ENCODE measurements at places on chromosomes 7 and 10. TPM values are rescaled to one million over a fixed set of nuclear protein-coding genes. Genes with fewer than 3 reads are reported as not detected.

Gene GDF10
- total RNA-seq = 0.19 TPM

Gene PRPS1L1
- total RNA-seq = not detected

Gene DPYSL4
- not detected for total RNA-seq

Gene TEX47
- not detected for total RNA-seq

Gene SYCE1
- 1.3 TPM for total RNA-seq

Gene TUBB8
- not detected for total RNA-seq

Gene HECW1
- total RNA-seq = not detected

DNA sequence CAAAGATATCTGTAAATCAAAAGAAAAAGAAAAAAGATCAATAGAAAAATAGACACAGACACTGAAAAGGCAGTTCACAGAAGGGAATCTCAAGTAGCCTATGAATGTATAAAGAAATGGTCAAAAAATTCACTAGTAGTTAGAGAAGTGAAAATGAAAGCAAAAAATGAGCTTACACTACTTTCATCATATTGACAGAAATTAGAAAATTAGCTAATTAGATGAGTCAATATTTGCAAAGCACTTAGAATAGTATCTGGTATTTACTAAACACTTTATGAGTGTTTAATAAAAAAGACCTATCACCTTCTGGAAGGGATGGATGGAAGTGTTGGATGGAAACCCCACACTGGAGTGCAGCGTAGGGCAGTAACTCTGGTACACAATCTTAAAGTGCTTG lies 1.7 kb upstream of the CFAP58 start:
- DNase-seq = no peak
- H3K36me3 ChIP-seq = no peaks in the 10 kb centered on the region
- H3K4me1 ChIP-seq = peaks cover 40% of the 10 kb centered on the region
- no peaks in the 10 kb centered on the region for H3K27me3 ChIP-seq
- peak overlapping the region; percentile 88 for H3K27ac ChIP-seq
- no peak overlapping the region for H3K4me3 ChIP-seq

DNA sequence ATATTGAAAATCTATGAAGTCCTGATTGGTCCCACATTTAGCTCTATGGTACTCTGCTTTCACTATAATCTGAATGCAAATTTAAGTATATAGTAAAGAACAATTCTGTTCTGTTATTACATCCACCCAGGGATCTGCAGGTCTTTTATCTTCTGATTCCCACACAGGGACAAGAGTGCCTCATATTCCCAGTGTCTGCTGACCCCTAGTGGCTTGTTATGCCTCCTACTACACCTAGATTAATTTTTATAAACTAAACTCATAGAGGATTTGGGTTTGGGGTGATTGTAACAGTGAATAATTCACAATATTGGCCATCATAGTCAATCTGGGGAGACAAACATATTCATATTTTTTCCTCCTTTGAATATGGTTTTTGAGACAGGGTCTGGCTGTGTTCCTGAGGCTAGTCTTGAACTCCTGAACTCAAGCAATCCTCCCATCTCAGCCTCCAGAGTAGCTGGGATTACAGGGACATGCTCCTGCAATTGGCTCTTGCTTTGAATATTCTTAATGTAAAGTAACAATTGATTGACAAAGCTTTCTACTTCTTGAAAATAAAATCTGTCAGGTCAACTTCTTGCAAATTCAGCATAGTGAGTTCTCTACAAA lies 282.1 kb downstream of the KCND2 start:
- H3K27me3 ChIP-seq = no peaks in the 10 kb centered on the region
- H3K36me3 ChIP-seq = no peaks in the 10 kb centered on the region
- H3K4me1 ChIP-seq = no peaks in the 10 kb centered on the region
- H3K4me3 ChIP-seq = no peak overlapping the region
- DNase-seq = no peak

DNA sequence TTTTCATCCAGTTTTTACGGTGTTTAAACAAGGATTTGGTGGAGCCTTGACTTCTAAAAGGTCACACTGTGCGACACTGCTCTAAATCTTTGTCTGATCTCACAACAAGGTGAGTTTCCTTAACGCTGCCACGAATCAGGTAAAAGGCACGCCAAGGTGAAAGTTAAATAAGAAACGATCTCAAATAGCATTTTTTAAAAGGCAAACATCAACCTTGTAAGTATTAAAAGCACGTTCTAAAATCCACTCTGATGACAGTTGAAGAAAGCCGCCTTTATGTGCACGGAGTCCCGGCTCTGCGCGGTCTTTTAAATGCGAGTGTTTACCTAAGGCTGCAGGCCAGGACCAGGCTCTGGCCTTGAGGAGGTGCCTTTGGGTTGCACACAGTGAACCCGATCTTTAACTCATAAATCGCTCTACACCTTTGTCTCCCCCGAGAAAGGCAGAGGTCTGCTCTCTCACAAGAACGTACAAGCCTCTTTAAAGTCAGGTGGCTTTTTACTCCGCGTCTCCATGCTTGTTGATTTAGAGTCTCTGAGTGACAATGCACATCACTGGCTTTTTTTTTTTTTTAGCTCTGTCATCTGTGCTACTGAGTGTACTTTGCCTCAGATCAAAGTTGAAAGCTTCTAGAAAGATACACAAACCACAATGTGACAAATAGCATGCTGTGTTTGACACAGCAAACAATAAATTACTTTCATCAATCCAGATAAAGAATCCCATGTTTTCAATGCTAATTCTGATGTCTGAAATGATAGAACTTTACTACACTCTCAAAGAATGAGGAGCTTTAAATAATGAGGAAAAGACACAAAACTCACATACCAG lies 25.9 kb upstream of the RNF32 start:
- no peak overlapping the region for H3K4me3 ChIP-seq
- H3K27ac ChIP-seq = no peak overlapping the region
- H3K27me3 ChIP-seq = peaks cover 12% of the 10 kb centered on the region
- DNase-seq = no peak

GRCh38 chr10:61815496-61815895 lies 86.0 kb upstream of the ARID5B start:
- no peaks in the 10 kb centered on the region for H3K27me3 ChIP-seq
- no peaks in the 10 kb centered on the region for H3K4me1 ChIP-seq
- DNase-seq = no peak
- no peaks in the 10 kb centered on the region for H3K36me3 ChIP-seq

DNA sequence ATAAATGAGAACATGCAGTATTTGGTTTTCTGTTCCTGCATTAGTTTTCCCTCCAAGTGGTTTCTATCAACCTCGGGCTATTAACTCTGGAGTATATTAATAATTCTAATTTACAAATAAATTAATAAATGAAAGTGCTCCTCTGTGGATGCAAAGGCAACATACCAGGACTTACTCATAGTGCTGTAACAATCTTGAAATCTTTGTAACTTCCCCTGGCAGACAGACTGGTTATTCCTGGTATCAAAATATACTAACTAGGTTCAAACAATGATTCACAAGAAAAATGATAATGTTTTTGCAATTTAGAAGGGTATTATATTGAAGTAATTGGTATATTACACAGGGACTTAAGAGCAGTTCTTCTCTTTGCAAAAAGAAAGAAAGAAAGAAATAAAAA lies 177.2 kb downstream of the FANK1 start:
- no peak overlapping the region for H3K27ac ChIP-seq
- H3K4me1 ChIP-seq = no peaks in the 10 kb centered on the region
- no peak overlapping the region for H3K4me3 ChIP-seq
- H3K27me3 ChIP-seq = no peaks in the 10 kb centered on the region
- no peak for DNase-seq

DNA sequence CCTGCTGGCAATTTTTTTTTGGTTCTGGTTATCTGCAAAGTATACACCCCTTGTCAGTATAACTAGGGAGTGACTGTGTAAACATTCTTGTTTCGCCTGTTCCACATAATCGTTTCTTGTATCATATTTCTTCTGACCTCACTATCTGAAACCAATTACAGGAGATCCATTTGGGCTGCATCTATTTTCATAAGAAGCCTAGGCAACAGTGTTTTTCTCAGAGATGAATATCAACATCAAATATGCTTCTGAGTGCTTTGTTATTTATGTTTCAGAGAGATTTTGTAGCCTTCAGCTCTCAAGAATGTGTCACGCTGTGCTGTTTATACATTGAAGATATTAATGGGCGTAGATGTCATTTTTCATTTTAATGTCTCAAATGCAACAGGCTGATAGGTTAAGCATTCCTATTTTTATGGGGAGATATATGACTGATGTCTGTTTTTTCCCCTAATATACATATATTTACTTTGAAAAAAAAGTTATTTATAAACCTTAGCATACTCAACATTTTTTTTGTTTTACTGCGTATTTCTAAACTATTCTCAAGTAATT lies 115.5 kb downstream of the FOXP2 start:
- H3K36me3 ChIP-seq = no peaks in the 10 kb centered on the region
- H3K4me1 ChIP-seq = no peaks in the 10 kb centered on the region
- H3K27me3 ChIP-seq = no peaks in the 10 kb centered on the region

GRCh38 chr10:2949948-2950354 lies 117.4 kb upstream of the PFKP start:
- no peak overlapping the region for H3K4me3 ChIP-seq
- peaks cover 25% of the 10 kb centered on the region for H3K27me3 ChIP-seq
- no peak overlapping the region for H3K27ac ChIP-seq
- DNase-seq = no peak

DNA sequence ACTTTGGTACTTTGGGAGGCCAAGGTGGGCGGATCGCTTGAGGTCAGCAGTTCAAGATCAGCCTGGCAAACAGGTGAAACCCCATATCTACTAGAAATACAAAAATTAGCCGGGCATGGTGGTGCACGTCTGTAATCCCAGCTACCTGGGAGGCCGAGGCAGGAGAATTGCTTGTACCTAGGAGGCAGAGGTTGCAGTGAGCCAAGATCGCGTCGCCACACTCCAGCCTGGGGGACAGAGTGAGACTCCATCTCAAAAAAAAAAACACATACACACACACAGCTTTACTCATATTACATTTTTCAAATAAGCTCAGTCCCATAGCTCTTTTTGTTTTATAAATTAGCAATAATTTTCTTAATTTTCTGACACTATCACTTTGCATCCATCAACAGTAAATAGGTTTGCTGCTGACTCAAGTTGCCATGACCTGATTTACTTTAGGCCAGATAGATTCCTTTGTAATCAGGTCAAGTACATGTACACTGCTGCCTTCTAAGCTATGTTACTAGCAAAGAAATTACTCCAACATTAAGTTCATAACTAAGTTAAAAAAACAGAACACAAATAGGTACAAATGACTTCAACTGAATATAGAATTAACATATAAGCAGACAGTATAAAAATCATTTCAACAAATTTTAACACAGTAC lies 31.5 kb downstream of the WAPL start:
- H3K36me3 ChIP-seq = no peaks in the 10 kb centered on the region
- H3K27me3 ChIP-seq = no peaks in the 10 kb centered on the region
- H3K27ac ChIP-seq = no peak overlapping the region
- DNase-seq = no peak

- H3K4me3 ChIP-seq = no peak overlapping the region
- no peaks in the 10 kb centered on the region for H3K27me3 ChIP-seq
- DNase-seq = no peak
- peak overlapping the region; percentile 95 for H3K27ac ChIP-seq
These were observed 56.5 kb upstream of the KDM7A start for GRCh38 chr7:140232957-140233917.

DNA sequence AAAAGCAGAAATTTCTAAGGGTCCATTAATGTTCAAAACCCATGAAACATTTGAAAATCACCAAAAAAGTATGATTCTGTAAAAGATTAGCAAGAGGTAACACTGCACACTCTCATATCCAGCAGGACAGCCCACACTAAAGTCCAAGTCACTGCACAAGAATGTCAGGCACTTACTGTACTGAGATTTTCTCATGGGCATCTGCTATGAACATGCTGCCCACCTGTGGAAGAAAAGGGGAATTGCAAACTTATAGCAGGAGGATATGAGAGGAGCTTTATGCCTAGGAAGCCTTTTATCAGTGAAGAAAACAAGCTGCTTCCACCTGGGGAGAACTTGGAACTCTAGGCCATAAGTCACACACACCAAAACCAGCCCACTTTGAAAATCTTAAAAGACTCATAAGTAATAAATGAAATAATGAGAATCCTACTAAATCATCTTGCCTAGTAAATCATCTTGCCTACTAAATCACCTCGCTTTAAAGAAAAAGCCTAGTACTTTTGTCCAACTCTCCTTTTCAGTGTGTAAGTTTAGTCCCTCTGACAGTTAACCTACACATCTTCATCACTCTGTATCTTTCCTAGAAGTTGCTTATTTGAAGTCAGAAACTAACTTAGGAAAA lies 46.1 kb downstream of the ARMH3 start:
- H3K4me1 ChIP-seq = peaks cover 28% of the 10 kb centered on the region
- H3K27me3 ChIP-seq = no peaks in the 10 kb centered on the region
- peak overlapping the region; percentile 26 for H3K27ac ChIP-seq
- H3K4me3 ChIP-seq = no peak overlapping the region
- no peak for DNase-seq
- peaks cover 81% of the 10 kb centered on the region for H3K36me3 ChIP-seq

- no peaks in the 10 kb centered on the region for H3K36me3 ChIP-seq
- no peak overlapping the region for H3K27ac ChIP-seq
- H3K27me3 ChIP-seq = no peaks in the 10 kb centered on the region
- no peak overlapping the region for H3K4me3 ChIP-seq
- no peak for DNase-seq
These were observed 39.7 kb downstream of the OTUD1 start for GRCh38 chr10:23478570-23478969.
